ENCODE measurements at places on chromosomes 11 and 22.
A peak's percentile ranks its signal among the peaks of the same experiment; 100 is the strongest.

DNA sequence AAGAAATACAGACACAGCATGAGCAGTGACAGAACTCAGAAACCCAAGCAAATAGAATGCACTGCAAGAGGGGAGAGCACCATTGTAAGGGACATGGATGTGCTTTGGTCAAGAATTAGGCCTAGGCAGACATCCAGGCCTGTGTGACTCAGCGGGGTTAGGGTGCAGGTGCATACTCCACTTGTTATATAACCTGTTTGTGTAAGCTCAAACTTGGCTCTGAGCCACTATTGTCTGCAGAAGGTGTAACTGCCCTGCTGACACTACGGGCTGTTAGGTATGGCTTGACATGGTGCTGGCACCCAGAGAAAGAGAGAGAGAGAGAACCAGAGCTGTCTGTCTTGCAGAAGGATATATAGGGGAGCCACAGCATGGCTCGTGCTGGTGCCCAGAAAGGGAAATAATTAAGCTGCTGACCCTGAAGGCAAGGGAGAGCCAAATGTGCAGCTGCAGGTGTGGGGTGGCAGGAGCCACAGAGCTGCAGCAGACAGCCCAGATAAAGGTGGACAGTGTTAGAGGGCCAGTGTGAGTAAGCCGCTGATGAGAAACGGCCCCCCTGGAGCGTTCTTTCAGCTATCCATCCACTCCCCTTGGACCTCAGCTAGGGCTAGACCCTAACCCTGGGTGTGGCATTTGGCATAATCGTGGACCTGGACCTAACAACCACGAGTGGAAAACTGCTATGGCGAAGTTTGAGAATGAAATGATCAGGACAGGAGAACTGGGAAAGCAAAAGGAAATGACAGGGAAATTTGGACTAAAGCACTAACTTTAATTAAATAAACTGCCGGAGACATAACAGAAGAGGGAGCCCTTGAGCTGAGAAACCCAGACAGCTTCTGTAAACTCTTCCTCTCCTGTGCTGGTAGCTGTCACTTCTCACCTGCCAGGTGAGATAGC, 253.0 kb upstream of the CCDC179 start:
- no peak for DNase-seq

- peak; percentile 29 for DNase-seq
These were observed 85.2 kb downstream of the CCDC81 start for GRCh38 chr11:86459682-86460460.

- no peak for DNase-seq
These were observed 59.1 kb upstream of the POU2AF1 start for GRCh38 chr11:111438168-111438567.

- DNase-seq, result no peak
These were observed 399.2 kb upstream of the NARS2 start for GRCh38 chr11:78973876-78974275.

DNA sequence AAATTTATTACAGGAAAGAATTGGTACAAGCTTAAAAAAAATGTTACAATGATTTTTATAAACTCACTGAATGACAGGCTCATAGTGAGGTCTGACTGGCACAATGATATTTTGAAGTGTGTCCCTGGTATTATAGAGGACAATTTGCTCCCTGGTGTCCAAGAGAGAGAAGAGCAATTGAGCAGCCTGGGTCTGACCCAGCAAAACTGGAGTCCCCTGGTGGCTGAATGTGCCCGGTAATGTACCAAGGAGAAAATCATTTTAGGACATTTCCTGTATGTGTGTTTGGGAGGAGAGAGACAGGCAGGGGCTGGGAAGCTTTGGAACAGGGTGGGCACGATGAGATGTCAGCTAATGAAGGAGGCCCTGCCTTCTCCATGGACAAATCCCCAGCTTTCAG, 125.3 kb downstream of the APOL5 start:
- no peak for DNase-seq

DNA sequence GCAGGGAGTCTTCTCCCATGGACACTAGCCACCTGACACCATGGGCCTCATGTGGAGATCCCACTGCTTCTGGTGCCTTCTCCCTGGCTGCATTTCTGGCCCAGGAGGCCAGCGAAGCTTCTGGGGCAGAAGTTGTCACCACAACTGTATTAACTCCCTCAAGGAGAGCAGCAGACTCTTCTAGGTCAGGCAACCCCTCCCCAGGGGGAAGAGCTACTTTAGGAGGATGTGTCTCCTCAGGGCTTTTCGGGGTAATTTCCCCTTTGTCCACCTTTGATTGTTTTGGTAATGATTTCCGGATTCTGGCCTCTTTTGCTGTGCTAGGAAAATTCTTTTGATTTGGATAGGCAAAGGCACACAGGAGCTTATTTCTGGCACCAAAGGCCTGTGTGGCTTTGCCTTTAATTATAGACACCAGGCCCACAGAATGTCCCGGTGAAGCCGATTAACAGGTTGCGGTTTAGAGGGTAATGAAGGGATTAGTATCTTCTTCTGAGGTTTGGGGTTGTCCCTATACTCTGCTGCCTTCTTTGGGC, 8.9 kb upstream of the UCP2 start:
- DNase-seq, result no peak

DNA sequence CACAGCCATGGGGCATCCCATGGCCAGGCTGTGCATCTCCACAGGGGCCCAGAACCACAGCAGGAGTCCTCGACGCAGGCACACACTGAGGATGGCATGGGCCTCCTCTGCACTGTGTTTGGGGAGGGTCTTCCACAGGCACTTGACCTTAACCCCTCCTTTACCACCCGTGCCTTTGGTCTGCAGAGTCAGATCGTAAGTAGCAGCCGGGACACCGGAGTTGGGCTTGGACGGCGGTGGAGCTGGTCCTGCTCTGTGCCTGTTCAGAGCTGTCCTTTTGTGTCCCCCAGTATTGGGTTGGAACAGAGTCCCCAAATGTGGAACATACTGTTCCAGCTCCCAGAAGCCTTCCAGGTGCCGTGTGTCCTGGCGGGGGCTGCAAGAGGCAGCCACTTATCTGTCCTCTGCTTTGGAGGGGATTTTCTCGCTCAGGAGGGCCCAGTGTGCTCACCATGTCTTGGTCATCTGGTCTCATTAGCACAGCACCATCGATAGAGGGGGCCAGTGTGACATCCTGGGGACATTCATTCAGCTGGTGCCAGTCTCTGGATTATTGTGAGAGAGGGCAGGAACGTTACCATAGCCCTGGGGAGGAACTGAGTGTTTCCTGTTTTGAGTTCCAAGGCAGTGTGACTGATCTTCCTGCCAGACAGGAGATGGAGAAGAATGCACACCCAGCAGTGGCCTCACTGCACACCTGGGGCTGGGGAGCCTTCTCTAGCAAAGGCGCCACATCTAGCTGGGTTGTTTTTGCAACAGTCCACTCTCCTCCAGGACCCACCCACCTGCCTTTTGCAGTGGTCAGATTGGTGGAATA, 12.4 kb downstream of the CRELD2 start:
- peak; percentile 52 for DNase-seq

GRCh38 chr11:77075425-77075905, 8.7 kb downstream of the CAPN5 start:
- DNase-seq, result no peak

DNA sequence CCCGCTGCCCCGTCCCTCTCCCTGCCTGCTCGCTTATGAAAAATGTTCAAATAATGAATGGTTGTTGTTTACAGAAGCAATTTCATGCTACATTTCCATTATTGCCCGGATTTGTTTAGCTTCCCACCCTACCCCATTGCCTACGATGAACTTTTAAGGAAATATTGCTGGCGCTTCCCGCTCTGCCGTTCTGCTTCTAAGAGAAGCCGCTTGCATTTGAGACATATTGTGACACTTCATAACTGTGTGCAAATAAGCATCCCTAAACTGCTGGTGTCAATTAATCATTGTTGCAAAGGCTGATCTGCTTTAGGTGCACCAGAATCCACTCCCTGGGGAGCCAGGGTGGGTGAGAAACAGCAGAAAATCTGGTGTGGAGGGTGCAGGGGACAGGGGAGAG, 52.3 kb upstream of the LMO1 start:
- no peak for DNase-seq

DNA sequence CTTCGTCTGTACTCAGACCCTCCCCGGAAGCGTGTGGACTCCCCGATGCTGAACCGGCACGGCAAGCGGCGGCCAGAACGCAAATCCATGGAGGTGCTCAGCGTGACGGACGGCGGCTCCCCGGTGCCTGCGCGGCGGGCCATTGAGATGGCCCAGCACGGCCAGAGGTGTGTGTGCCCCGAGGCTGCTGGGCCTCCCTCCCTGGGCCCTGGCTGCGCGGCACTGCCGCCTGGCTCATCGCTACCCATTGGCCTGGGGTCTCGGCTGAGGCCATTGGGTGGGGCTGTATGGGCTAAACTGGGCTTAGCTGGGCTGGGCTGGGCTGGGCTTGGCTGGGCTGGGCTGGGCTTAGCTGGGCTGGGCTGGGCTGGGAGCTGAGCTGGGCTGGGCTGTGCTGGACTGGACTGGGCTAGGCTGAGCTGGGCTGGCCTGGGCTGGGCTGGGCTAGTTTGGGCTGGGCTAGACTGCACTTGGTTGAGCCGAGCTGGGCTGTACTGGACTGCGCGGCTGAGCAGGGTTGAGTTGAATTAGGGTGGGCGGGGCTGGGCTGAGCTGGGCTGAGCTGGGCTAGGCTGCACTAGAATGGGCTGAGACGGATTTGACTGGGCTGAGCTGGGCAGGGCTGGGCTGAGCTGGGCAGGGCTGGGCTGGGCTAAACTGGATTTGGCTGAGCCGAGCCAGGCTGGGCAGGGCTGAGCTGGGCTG, 40.7 kb downstream of the MOB2 start:
- no peak for DNase-seq

DNA sequence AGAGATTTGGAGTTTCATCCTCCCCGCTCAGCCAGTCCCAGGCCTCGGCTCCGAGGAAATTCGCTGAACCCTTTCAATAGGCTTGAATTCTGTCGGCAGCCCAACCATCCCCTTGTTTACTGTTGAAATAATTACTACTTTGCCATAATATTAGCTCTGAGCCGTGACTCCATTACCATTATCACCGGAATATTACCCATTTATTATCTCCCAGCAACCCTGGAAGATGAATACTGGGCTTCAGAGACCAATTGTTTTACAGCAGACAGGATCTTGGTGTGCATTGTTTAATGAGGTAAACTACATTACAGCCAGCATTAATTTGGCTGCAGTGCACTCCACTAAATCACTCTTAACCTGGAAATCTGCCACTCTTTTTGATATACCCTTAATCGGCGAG, 867.4 kb downstream of the NTM start:
- no peak for DNase-seq

- DNase-seq, result no peak
These were observed 28.5 kb upstream of the CARD16 start for GRCh38 chr11:105073456-105074165.

DNA sequence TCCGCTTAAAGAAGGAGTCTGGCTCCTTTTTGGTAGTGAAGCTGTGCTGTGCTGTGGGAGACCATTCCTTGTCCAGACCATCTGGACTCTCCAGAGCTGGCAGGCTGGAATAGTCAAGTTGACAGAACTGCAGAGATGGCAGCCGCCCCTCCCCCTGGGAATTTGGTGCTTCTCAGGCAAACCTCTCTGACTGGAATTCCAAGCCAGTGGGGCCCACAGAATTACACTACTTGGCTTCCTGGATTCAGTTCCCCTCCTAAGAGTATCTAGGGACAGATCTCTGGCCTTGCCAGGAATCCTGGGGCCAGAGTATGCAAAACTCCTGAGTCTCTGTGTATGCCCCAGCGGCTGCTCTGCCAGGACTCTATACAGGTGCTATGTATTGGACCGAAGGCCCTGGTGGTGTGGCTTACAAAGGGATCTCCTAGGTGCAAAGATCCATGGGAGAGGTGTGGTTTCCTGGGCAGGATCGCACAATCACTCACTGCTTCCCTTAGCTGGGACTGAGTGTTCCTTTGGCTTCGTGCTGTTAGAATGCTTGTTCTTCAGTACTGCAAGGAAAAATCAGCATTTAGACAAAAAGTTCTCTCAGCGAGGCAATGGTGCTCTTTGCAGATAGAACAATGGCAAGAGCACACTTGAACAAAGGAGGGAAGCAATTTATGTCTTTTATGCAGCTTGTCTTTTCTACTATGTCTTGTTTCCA, 86.8 kb downstream of the PRMT3 start:
- DNase-seq, result no peak

- DNase-seq, result no peak
These were observed 105.4 kb downstream of the BCR start for GRCh38 chr22:23285734-23286133.

GRCh38 chr11:12019337-12019736, 10.9 kb upstream of the DKK3 start:
- no peak for DNase-seq

GRCh38 chr22:43828998-43829782, 17.1 kb upstream of the EFCAB6 start:
- DNase-seq, result no peak

DNA sequence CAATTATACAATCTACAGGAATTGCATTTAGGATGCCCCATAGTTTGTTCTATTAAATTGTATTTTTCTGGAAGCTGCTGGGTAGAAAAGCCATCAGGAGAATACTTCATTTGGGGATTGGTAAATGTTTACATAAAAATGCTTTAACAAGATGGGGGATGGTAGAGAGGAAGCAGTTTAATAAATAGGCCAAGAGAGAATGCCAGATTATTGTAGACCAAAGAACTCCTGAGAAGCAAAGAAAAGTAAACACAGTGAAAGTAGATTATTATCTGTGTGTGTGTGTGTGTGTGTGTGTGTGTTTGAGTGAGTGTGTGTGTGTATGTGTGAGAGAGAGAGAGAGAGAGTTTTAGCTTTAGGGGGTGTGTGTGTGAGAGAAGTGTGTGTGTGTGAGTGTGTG, 820.4 kb upstream of the CCDC90B start:
- no peak for DNase-seq

DNA sequence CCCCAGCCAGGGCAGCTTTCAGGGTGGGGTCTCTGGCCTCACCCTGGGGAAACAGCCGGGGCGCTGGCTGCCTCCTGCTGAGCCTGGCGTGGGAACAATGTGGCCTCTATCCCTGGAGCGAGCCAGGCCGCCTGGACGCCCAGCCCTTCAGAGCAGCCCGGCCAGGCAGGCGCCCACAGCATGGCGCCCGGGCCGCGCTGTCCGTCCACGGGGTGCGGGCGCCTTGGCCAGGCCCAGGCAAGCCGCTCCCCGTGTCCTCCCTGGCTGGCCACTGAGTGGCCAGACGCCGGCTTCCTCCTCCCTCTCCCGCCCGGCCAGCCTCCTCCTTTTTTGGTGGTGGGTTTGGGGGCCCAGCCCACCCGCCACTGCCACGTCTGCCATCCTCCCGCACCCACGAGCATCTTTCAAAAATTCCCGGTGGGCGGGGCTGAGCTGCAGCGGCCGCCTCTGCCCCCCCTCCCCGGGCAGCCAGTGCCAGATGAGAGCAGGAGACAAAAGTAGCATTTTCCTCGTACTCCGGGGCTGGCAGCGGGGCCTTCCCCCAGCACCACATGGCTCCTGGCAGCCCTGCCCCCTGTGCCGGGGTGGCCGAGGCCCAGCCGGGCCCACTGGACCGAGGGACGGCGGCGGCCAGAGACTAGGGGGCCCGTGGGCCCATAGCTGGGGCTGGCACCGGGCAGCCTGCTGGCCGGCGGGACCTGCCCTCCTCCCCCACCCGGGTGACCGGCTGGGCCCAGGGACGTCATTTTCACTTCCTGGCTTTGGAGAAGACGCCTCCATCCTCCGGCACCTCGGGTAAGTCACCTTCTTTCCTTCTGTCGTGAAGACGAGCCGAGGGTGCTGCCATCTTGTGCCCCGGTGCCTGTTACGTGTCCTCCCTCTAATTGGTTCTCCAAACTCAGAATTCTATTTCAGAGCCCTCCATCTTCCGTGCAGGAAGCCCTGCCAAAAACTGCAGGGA, 70.2 kb upstream of the PPARA start:
- DNase-seq, result peak; percentile 76

- no peak for DNase-seq
These were observed 535.5 kb upstream of the B3GAT1 start for GRCh38 chr11:134947556-134947955.

GRCh38 chr11:46237248-46238077, 40.0 kb upstream of the CREB3L1 start:
- DNase-seq, result peak; percentile 46
